ENCODE measurements at places on chromosomes 3 and 15.

DNA sequence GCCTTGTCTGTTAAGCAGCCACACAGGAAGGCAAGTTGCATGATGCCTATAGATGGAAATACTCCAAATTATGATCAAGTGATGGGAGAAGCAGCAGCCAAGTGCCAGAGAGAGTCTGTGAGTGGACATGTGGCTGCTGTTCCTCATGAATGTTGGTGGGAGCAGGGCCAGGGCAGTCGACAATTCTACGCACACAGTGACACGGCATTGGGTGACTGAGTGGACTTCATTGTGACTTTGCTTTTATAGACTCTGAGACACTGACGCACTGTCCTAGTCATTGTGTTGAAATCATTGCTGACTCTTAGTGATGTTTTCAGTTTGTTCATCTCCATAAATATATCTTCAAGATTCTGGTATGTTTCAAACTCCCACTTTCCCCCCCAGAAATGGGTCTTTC is 246.3 kb upstream of the SEMA6D start:
- DNase-seq, result no peak

DNA sequence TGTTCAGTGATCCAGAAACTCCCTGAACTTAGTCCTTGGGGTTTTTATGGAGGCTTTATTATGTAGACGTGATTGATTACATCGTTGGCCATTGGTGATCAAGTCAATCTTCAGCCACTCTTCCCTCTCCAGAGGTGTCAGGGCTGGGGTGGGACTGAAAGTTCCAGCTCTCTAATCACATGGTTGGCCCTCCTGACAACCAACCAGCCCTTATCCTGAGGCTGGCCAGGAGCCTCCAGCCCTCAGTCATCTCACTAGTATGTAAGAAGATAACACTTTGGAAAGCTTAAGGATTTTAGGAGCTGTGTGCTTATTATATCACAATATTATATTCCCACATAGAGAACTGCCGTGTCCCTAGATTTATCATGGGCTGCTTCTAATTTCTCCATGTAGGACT is 142.3 kb downstream of the VPS8 start:
- no peak for DNase-seq

GRCh38 chr15:76512971-76513370 is 176.4 kb downstream of the ISL2 start:
- DNase-seq, result no peak

GRCh38 chr3:124126436-124127023 is 134.6 kb upstream of the ROPN1 start:
- no peak for DNase-seq

DNA sequence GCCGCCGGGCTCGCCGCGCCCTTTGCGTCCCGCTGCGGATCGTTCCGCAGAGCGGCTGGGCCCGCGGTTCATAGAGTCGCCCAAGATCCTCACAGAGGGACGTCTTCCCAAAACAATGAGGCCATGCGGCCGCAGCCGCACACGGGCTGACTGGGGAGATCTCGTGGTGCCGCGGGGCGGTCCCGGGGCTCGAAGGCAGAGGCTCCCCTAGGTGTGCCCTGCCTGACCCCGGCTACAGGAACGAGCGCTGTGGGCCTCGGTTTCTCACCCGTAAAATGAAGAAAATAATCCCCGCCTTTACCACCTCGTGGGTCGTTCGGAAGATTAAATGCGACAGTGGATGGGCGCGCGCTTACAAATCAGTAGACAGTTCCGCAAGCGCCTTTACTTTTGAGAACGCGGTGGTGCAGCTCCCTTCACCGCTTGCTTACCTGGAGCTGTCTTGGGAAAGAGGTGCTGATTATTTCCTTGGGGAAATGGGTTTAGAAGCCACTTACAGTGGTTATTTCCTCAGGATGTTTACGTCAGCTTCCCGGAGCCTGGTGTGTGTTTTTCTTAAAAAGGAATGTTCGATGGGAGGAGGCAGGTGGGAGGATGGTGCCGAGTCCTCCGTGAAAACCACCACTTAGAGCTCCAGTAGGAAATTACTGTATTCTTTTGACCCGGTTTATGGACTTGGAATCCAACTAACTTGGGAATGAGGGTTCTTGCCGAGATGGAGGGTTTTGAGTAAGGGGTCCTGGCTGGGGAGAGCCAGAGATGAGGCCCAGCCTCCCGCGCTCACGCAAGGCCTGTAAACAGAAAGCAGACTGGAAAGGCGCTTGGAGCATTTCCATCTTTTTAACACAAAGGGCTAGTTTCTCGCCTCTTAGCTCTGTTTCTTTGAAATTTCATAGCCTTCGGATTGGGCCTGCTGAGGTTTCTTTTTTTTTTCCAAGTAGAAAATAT is 1.9 kb upstream of the MEX3B start:
- DNase-seq, result no peak

GRCh38 chr15:48001393-48002039 is 119.3 kb upstream of the SLC24A5 start:
- no peak for DNase-seq

GRCh38 chr15:98745650-98746374 is 97.5 kb downstream of the IGF1R start:
- DNase-seq, result peak; percentile 10

DNA sequence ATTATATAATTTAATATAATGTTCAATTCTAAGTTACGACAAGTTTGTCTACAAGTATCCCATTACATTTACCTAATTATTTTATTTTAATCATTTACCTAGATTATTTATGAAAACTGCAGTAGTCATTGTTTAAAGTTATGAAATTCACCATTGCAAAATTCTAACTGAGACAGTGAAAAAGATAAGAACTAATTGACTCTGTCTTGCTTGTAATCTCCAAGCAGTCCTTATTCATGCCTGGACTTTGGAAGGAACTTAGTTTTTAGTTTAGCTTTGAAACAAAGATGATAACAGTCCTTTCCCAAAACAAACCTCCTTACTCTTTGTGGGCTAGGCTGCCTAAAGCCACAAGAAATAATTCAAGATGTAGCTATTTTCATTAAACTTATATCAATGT is 165.0 kb downstream of the SUCNR1 start:
- no peak for DNase-seq

DNA sequence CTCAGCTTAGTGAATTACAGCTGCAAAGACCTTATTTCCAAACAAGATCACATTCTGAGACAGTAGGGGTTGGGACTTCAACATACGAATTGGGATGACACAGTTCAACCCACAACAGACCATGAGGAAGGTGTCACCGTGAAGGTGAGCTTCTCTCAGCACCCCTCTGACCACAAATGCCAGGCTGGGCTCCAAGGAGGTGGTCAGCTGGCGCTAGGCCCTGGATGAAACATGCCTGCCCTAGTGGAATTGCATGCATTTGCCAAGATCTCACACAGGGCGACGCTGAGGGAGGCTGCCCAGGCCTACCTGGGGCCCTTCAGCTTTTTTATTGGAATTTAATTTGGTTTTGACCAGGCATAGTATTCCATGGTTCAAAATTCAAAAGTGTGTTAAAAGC is 1.8 kb downstream of the CFAP100 start:
- DNase-seq, result no peak

GRCh38 chr15:33136353-33136752 is 58.2 kb downstream of the FMN1 start:
- DNase-seq, result no peak

DNA sequence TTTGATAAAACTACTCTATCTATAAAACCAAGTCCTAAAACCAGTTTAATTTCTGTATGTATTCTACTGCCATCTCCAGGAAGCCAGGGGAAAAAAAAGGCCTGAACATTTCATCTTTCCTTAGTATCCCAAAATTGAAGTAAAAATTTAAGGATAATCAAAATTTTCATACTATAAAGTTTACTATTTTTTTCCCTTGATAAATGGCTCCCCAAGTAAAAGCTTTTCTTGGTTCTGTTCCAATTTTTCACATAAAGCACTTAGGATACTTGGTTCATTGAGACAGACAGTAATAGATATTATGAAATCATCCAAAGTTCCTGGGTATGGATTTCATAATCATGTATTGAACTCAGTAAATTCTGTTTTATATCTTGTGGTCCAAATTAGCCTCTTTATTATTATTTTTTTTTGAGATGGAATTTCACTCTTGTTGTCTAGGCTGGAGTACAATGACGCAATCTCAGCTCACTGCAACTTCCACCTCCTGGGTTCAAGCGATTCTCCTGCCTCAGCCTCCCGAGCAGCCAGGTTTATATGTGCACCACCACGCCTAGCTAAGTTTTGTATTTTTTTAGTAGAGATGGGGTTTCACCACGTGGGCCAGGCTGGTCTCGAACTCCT is 34.5 kb downstream of the ICE2 start:
- no peak for DNase-seq

DNA sequence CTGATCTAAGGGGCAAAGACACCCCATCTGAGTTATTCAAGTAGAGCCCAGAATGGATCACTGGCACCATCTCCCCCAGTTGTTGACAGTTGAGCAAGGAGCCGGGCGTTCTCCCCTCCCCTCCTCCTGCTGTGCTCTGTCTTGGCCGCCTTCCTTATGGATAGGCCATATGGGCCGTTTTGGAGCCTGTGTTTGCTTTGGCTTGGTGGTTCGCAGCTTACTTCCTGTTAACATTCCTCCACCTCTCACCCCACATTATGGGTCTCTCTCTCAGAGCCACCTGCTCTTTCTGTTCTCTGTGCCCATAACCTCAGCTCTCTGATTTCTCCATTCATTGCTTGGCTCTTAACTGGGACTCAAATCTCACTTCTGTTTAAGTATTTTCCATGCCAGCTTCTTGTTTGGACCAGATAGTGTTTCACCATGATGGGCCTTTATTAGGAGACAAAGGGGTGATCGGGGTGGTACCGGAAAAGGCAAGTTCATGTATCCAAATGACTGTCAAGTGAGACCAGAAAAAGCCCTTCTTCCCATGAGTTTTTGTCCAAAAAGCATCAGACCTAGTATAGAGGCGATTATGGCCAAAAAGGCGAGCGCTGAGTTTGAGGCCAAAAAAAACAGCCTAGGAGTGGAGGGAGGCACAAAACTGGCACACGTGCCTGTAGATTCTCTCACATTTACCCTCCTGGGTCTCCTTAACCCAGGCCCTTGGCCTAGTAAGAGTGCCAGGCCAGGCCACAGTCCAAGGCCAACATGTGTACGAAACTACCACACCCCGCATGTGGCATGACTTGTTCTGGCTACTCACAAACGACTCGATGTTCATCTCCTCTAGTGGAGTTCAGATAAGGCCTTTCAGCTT is 62.6 kb downstream of the DUT start:
- no peak for DNase-seq

DNA sequence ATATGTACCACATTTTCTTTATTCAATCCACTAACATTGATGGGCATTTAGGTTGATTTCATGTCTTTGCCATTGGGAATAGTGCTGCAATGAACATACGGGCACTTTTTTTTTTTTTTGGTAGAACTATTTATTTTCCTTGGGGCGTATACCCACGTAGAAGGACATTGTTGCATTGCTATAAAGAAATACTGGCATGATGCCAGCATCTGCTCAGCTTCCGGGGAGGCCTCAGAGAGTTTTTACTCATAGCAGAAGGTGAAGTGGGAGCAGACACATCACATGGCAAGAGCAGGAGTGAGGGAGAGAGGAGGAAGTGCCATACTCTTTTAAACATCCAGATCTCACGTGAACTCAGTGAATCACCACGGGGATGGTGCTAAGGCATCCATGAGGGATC is 197.0 kb downstream of the SQOR start:
- no peak for DNase-seq

DNA sequence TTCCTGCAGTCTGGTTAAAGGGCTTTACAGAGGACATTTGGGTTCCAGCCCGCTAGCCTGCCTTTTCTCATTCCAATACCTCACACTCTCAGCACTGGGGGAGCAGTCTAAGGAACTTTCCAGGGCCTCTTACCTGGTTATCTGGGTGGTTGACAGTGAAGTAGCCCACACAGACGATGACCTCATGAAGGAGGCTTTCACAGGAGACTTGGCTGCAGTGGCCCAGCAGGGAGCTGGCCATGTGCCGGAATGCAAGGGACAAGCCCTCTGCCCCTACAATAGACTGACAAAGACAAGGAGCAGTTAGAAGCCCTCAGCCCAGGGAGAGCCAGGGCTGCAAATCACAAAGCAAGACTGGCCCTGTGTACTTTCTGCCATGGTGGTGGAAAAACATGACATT is 39.5 kb downstream of the ISL2 start:
- no peak for DNase-seq

GRCh38 chr3:57164657-57165573 is at the start of gene IL17RD:
Gene IL17RD, minus strand, starts transcription at chr3:57165353. Its CDS starts 67 bp downstream, at chr3:57165286.
- DNase-seq, result no peak

DNA sequence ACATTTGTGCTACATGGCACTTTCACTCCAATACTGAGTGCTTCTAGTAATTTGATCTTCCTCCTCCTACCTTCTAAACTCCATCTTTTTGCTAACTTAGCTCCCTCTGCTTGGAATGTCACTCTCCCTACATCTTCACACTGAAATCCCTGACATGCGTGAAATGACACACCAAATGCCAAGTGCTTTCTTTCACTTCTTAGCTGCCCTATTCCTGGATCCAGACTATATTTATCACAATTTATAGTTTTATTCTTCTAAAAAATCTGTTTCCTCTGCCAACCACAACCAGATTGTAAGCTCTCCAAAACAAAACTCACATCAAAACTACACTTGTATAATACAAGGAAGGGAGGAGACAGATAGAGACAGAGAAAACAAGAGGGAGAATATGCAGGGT is 387.3 kb downstream of the FGF12 start:
- no peak for DNase-seq

GRCh38 chr3:162353414-162353813 is 856.8 kb downstream of the OTOL1 start:
- no peak for DNase-seq

DNA sequence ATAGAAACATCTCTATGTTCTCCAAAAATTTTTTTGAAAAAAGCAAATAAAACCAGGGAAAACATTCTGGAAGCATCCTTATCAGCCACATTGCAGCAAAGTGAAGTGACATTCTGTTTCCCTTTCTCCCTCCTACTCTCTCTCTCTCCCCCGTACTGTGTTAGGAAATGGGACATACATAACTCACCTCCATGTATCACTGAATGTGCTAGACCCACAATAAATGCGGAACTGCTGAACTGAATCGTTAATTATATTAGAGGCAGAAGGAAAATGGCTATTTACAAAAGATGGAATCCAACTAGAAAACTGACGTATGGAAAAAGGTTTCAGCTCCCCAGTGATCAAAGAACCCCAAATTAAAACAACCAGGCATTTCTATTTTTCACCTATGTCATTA is 129.8 kb downstream of the MINAR1 start:
- no peak for DNase-seq

DNA sequence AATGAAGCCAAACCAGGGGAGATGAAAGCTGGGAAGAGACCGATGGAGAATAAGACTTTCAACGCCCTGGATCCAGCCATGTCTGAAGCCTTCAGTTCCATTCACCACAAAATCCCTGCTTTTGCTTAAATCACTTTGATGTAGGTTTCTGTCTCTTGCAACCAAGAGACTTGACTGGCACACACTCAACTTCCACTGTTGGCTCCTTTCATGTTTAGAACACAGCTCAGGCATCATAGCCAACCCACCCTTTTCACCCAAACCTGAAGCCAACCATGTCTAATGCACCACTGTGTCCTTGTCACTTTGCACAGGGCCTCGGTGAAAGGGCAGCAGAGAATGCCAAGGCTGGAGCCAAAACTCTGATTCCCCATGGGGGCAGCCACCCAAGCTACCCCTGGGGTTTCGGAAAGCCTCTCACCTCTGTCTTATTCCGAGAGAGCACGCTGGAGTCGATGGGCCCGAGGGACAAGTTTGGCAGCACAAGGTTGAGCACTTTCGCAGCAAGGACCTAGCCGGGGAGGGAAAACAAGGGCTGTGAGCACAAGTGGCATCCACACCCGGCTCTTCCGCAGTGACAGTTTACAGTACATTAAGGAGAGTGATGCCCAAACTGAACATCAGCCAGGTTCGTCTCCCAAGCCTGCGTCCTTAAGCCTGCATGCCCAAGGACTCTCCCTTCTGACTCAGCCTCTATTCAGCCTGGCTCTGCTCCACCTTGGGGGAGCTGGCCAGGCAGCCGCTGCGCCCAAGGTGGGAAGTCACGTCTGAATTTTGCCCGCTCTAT is 37.6 kb downstream of the ABTB1 start:
- no peak for DNase-seq

All from AG04449 (cell line).